ENCODE measurements at places on chromosomes 1 and 21. TPM values are rescaled to one million over a fixed set of nuclear protein-coding genes. Genes with fewer than 3 reads are reported as not detected.

BCL2L15 gene
- 1.9 TPM for total RNA-seq

ATP13A2 gene
- total RNA-seq, result 43.8 TPM

KRTAP25-1 gene
- not detected for total RNA-seq

TTC4 gene
- total RNA-seq, result 47.5 TPM

FAAH gene
- 5.1 TPM for total RNA-seq

OR2T11 gene
- not detected for total RNA-seq

OR2G6 gene
- not detected for total RNA-seq

DEDD gene
- 41.0 TPM for total RNA-seq

IVL gene
- total RNA-seq, result not detected

KCNA2 gene
- 0.24 TPM for total RNA-seq

Measured in CD8-positive, alpha-beta memory T cell (primary cell).